NCI-H1105 (cell line): ENCODE measurements at places on chromosomes 12 and 14.

DNA sequence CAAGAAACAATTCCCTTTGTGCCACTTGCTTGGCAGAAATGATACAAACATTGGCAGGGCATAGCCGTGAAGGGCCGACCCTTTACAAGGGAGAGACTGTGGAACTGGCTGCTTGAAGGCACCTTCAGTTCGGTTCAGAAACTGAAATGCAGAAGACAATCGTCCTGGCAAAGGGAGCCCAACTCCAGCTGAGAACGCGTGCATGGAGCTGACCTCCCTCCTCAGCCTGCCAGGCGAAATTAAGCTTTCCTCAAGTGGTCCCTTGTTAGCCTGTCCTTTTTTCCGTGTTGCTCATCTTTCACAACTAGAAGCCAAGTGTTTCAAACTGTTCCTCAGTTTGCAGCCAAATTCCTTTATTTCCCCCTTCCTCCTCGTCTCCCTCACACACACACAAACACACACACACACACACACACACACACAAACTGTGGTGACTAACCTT is 8.1 kb downstream of the LGR5 start:
- no peak for DNase-seq

DNA sequence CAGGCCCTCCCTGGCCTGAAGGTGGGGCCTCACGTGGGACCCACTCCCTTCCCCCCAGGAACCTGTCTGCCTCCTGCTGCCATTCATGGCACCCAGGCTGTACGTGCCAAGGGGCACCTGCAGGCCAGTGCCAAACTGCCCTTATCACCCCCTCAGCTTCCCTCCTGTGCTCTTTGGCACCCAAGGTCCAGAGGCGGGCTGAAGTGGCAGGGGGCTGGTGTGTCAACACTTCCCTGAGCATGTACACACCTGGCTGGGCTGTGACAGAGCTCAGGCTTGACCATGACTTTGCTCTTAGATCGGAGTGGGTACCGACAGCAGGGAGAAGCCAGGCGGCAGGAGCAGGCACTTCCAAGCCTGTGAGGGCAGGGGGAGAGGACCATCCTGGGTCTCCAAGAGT is 41.6 kb downstream of the HSD17B6 start:
- DNase-seq, result no peak

GRCh38 chr12:76685246-76685678 is 78.7 kb upstream of the ZDHHC17 start:
- DNase-seq, result no peak

DNA sequence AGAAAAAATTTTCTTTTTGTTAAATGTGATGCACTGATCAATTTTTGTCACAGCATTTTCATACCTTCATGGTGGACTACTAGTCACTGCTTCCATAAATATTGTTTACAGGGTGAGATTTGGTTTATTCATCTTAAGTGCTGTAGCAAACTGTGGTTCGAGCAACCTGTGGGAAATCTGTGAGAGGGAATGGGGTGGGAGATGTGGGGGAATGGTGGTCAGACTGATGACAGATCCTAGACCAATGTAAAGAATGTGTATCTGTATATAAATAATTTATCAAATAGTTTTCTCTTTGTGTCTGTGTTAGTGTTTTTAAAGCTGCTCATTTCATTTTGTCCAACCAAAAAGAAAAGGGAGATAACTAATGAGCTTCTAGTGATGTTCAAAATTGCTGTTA is 26.7 kb downstream of the CSRP2 start:
- DNase-seq, result no peak

DNA sequence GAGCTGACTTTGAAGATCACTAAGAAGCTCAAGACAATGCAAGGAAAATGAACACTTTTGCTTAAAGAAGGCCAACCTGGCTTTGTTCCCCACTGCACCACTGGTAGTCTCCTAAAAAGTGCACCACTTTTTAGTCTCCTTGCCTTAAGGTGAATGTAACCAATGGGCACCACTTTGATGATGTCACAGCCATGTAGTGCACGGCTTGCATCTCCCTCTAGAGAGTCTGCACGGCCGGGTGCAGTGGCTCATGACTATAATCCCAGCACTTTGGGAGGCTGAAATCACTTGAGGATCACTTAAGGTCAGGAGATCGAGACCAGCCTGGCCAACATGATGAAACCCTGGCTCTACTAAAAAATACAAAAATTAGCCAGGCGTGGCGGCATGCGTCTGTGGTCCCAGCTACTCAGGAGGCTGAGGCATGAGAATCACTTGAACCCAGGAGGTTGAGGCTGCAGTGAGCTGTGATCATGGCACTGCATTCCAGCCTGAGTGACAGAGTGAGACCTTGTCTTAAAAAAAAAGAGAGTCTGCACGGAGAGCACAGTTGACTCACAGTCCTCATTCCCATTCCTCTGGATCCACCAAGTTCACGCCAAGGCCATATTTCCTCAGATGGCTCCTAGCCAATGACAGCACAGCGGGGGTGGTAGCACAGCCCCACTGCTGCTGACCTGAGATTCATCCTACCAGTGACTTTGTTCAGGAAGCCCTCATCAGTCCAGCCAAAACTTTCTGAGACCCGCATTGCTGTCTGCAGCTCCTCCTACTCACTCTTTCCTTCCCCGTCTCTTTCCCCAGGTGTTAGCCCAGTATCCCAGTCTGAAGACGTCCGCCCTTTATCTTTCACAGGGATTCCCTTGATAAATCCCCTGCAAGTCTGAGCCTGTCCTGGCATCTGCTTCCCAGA is 16.5 kb upstream of the IFT81 start:
- DNase-seq, result no peak
